ENCODE measurements at places on chromosomes 16 and 17.

DNA sequence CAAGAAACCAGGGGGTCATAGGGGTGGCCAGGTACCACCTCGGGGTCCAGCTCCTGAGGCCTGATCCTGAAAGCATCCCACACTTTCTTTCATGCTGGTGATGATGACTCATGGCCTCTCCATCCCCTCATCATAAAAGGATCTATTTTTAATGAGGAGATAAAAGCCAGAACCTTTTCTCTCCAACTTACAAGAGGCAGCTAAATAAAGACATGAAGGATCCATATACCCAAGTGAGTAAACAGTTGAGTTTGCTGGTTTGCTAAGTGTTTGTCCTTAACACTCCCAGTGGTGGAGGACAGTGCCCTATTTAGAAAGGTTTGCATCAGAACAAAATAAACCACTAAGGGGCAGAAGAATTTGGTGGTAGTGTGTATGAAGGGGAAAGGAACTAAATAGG is 383.8 kb downstream of the GRIN2A start:
- peak; percentile 60 for DNase-seq

- no peak for DNase-seq
Measured at GRCh38 chr16:3578121-3578520, 918 bp upstream of the NLRC3 start.

GRCh38 chr17:47664624-47664941 is 14.9 kb downstream of the KPNB1 start:
- DNase-seq: no peak

GRCh38 chr17:15263206-15263579 is 1.9 kb downstream of the PMP22 start:
- DNase-seq: no peak

DNA sequence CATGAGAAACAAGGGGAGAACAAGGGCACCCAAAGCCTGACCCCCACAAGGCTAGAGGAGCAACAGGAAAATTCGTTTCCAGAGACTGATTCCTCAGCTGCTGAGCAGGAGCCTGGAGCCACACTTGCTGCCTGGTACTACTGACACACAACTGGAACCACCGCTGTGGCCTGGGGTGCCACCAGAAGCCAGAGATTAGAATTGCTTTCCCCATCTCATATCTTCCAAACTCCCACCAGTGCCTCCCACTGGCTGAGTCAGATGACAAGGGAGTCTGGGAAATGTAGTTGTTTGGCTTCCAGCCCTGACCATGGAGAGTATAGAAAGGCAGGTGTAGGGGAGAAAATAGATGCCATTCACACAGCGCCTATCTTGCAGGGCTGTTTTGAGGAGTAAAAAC is 4.1 kb upstream of the TMEM11 start:
- DNase-seq: no peak

- DNase-seq: no peak
Measured at GRCh38 chr16:54437401-54437800, 150.8 kb upstream of the IRX3 start.

GRCh38 chr16:17470908-17471718 is at the start of gene XYLT1:
XYLT1 (minus strand) TSS chr16:17470960; CDS start chr16:17470796, 164 bp downstream.
- peak; percentile 54 for DNase-seq

DNA sequence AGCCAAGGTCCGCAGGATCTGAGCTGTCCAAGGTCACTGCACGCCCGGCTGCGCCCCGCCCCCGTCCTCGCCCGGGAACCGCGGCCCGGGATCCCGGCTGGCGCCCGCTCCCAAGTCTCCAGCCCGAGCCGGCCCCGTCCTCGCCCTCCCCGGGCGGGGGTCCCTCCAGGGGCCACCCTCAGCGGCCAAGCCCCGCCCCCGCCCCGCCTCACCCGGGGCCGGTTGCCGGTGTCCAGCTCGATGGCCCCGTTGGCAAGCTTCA is 216 bp downstream of the VPS9D1 start:
- no peak for DNase-seq

DNA sequence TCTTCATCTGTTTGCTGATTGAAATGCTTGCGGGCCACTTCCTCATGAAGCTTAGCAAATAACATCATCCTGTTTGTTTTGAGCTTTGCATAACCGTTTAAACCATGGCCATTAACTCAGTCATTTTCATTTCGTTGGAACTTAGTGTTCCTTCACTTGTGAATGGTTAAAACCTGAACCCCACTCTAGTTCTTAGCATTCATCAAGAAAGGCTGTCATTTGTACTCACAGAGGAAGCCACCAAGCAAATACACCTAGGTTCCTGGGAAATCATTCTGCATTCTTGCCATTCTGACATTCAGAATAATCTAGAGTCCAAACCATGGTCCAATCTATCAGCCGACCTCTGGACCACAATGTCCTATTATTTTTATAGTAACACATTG is 8.4 kb upstream of the TAT start:
- no peak for DNase-seq

- DNase-seq: no peak
Measured at GRCh38 chr16:86243123-86243473, 267.2 kb upstream of the FOXF1 start.

Data from NCI-H510A treated with DMSO at 0.1 percent for 48 hours (cell line).